ENCODE measurements at places on chromosomes 5 and 9. TPM values are rescaled to one million over a fixed set of nuclear protein-coding genes. Genes with fewer than 3 reads are reported as not detected.

- no peak for DNase-seq
Measured at GRCh38 chr5:54362434-54362833, 52.1 kb upstream of the ARL15 start.

DNA sequence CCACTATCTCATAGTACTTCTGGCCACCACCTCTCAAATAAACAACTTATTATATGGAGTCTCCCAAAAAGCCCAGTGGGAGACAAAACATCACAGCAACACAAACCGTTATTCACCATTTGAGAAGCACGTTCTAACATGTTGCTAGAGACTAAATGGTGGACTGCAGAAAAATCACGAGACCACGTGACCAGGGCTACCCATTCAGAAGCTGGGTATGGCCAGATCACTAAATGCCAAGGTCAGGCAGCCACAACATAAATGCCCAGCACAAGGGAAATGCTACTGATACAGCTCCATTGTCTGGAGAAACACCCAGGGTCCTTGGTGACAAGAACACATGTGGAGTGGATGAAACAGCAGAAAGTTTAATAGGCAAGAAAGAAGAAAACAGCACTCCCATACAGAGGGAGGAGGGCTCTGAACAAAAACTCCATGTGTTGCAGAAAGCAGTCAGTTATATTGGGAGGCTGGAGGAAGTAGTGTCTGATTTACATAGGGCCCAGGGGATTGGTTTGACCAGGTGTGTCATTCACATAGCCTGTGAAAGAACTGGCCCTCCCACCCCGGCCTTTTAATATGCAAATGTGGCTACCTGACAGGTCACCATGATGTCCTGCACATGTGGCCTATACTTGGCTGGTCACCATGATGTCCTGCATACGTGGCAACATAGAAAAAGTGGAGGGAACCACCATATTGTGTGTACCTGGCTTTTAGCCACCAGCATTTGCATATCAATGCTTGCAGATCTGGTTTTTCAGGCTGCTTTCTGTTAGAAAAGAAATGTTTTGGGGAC is 97.2 kb downstream of the TRIM36 start:
- no peak for DNase-seq

DNA sequence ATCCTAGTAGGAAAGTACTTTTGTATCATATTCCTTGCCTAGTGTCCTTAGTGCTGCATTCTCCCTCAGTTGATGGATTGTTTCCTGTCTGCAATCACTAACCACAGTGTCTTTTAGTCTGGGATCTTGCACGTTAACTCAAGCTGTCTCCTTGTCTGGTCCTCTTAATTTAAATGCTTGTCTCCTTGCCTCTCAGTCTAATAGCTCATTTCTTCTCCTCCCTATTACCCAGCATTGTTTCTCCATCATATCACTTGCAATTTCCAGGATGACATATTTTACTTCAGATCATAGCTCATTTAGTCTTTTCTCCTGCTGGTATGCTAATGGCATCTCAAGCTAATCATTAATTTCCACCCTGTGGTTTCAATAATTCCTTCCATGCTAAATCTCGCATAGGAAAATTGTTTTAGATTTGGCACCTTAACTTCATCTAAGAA is 2052.0 kb upstream of the C9orf72 start:
- no peak for DNase-seq

DNA sequence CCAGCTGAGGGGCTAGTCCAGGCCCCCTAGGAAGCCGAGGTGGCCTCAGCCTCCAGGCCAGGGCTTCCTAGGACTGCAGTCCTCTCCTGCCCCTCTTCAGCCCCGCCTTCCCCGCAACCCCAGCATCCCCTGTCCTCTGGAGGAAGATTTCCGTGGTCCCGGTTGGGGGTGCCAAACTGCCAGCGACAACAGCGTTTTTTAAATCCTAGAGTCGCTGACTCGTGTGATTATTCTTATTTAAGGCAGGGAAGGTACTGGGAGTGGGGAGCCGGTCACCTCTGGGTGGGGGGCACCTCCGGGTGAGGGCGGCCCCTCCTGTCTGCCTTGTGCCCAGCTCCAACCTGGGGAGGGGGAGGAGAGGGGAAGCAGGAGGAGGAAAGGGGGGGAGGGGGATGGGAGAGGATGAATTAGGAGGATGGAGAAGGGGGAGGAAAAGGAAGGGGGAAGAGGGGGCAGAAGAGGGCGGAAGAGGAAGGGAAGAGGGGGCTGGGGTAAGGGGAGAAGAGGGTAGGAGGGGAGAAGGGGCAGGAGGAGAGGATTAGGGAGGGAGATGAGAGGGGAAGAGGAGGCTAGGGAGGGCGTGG is 173.1 kb upstream of the IER5L start:
- no peak for DNase-seq

The WNT8A gene
- not detected for total RNA-seq
